ENCODE measurements at places on chromosomes 2 and 18.
A peak's percentile ranks its signal among the peaks of the same experiment; 100 is the strongest.

- DNase-seq: no peak
Measured at GRCh38 chr2:20205915-20206524, 18.9 kb downstream of the SDC1 start.

- no peak for DNase-seq
Measured at GRCh38 chr18:78713069-78713468, 266.5 kb upstream of the SALL3 start.

- no peak for DNase-seq
Measured at GRCh38 chr18:30086351-30086750, 956.2 kb downstream of the DSC3 start.

DNA sequence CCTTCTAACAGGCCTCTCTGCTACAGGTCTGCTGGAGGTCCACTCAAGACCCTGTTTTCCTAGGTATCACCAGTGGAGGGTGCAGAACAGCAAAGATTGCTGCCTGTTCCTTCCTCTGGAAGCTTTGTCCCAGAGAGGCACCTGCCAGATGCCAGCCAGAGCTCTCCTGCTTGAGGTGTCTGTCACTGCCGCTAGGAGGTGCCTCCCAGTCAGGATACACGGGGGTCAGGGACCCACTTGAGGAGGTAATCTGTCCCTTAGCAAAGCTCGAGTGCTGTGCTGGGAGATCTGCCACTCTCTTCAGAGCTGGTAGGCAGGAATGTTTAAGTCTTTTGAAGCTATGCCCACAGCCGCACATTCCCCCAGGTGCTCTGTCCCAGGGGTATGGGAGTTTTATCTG lies 140.6 kb downstream of the BAZ2B start:
- no peak for DNase-seq

GRCh38 chr2:14903709-14904374 lies 271.3 kb downstream of the LRATD1 start:
- peak; percentile 83 for DNase-seq

GRCh38 chr2:207308519-207309224 lies 142.9 kb upstream of the KLF7 start:
- DNase-seq: no peak

DNA sequence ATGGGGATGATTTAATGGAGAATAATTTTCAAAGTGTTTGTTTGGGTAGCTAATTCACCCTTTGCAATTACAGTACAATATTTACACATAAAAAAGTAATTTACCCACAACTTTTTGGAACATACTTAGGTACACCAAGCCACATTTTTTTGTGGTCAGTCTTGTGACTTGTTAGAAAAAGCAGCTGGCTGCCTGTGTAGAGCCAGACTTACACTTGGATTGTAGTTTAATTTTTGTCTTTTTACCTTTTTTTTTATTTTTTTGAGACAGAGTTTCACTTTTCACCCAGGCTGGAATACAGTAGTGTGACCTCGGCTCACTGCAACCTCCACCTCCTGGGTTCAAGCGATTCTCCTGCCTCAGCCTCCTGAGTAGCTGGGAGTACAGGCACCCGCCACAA lies 45.4 kb downstream of the RALBP1 start:
- DNase-seq: no peak

DNA sequence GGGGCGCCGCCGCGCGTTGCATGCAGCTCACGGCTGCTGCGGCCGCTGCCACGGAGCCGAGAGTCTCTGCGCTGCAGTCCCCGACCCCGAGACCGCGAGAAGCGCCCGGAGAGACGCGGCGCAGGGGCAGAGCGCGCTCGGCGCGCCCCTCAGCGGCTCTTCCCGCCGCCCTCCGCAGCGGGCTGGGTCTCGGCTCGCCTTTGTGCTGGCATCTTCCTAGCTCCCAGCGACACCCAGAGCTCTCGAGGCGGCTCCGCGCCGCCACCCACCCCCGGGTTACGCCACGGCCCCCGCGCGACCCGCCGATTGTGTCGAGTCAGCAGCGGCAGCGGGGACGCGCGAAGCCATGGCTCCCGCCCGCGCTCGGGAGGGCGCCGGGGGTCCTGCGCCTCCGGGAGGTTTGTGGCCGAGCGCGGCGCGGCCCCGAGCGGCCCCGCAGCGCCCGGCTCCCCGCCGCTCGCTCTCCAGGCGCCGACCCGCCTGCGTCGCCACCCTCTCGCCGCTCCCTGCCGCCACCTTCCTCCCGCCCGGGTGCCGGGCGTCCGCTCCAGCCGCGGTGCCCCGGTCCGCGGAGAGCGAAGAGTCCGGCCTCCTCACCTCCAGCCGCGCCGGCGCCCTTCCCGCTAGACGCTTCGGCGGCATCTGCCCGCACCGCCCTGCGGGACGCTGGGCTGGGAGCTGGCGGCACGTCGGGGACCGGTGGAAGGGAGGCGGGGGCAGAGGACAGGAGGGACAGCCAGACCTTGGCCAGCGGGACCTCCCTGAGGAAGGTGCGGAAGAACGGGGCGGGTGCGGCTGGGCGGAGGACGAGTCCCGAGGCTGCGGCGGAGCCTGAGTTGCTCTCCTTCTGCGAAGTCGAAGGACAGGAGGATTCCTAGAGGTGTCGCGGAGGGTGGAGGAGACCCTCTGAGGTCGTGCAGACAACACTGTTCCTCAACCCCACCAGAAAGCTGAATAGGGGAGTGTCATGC lies 46.3 kb upstream of the CCDC150 start:
- DNase-seq: peak; percentile 68

DNA sequence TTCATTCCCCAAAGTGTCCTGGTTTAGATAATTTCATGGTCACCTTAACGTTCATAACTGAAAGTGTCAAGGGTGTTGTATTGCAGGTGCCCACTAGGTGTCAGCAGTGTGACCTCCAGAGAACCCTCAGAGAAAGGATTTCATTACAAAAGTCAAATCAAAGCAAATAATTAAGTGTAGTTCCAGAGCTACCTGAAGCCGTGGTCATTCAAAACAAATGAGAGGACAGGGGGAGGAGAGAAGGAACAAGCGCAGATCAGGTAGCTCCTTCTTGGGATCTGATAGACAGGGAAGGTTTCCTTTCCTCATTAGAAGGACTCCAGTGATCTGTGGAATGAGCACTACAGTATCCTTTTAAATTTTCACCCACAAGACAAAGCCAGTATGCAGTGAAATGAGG lies at the start of gene SLC9A4:
Gene SLC9A4, plus strand, starts transcription at position 207 of the 400 bp plus-strand sequence. CDS start 534 bp downstream, outside the sequence.
- peak; percentile 30 for DNase-seq

DNA sequence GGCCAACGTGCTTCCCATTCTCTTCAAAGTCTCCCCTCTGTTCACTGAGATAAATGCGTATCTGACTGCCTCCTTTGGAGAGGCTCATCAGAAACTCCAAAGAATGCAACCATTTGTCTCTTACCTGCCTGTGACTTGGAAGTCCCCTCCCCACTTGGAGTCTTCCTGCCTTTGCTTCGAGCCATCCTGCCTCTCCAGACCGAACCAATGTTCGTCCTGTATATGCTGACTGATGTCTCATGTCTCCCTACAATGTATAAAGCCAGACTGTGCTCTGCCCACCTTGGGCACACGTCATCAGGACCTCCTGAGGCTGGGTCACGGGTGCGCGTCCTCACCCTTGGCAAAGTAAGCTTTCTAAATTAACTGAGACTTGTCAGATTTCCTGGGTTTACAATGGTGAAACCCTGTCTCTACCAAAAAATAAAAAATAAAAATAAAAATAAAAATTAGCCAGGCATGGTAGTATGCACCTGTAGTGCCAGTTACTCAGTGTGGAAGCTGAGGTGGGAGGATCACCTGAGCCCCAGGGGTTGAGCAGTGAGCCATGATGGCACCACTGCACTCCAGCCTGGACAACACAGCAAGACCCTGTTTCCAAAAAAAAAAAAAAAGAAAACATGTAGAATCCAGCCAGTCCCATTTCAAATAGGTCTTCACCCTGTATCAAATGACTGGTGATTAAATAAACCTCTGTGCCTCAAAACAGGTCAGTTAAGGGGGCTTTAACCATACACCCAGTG lies 29.0 kb downstream of the HDLBP start:
- DNase-seq: no peak

DNA sequence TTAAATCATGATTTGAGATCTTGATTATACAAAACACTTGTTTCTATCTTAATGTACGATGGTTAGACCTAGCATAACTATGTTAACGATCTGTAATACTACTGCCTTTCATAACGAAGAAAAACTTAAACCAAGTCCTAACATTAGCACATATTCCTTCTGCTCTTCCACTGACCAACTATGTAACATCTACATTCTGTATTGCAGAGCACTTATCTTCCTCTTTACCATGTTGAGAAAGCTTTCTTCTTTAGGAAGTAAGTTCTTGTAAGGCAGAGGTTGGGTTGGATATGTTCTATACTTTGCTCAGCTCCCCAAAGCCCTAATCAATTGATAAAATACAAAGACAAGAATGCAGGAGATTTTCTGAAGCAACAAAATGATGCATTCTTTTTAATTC lies 7.9 kb upstream of the ZNF407 start:
- DNase-seq: no peak

DNA sequence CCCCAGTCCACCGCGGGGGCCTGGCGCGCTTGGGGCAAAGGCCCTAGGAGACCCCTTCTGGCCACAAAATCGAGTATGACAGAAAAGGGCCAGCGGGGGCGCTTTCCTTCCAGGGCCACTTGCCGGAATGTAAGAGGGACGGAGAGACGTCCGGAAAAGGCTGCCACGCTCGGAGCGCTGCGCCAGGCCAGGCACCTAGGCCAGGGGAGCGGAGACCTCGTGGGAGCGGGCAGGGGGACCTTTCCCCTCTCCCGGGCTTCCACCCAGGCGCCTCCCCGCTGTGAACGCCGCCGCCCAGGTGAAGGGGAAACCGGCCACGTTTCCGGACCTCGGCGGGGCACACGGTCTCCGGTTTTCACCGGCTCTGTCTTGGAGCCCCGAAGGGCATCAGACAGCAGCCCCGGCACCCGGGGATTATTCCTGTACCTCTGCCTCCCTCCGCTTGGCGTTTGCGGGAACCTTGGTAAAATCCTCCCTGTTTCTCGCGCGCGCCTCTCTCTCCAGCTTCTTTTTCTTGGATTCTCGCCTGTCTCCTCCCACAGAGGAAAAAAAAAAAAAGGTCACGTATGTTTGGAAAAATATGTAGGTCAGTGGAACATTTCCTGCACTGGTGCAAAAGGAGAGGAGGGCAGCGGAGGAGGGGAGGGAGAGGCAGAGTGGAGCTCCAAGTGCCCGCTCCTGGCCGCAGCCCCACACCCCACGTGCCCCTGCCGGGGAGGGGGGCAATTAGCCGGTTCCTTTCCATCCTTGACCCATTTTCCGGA lies 1.2 kb upstream of the NPAS2 start:
- peak; percentile 22 for DNase-seq

DNA sequence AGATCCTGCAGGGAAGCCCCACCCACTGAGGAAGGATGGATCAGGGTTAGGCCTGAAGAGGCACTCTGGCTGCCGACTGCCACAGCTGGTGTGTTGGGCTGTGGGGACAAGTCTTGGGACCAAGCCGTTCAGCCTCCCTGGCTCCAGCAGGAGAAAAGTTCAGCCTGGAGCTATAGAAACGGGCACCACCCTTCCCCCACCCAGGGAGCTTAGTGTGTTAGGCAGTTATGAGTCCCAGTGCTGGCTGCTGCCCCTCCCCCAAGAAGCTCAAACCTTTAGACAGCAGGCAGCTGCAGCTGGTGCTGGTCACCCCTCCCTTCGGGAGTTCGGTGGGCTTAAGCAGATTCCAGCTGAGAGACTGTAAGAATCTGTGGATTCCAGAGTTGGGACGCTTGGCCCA lies 447.1 kb upstream of the HS6ST1 start:
- no peak for DNase-seq

GRCh38 chr2:130338793-130339345 lies 3.8 kb upstream of the IMP4 start:
- no peak for DNase-seq

DNA sequence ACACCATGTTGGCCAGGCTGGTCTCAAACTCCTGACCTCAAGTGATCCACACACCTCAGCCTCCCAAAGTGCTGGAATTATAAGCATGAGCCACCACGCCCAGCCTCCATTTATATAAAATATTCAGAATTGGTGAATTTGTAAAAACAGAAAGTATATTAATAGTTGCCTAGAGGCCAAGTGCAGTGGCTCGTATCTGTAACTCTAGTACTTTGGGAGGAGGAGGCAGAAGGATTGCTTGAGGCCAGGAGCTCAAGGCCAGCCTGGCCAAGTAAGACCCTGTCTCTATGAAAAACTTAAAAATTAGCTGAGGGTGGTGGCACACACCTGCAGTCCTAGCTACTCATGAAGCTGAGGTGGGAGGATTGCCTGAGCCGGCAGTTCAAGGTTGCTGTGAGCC lies 89.6 kb downstream of the SLC25A12 start:
- DNase-seq: no peak

DNA sequence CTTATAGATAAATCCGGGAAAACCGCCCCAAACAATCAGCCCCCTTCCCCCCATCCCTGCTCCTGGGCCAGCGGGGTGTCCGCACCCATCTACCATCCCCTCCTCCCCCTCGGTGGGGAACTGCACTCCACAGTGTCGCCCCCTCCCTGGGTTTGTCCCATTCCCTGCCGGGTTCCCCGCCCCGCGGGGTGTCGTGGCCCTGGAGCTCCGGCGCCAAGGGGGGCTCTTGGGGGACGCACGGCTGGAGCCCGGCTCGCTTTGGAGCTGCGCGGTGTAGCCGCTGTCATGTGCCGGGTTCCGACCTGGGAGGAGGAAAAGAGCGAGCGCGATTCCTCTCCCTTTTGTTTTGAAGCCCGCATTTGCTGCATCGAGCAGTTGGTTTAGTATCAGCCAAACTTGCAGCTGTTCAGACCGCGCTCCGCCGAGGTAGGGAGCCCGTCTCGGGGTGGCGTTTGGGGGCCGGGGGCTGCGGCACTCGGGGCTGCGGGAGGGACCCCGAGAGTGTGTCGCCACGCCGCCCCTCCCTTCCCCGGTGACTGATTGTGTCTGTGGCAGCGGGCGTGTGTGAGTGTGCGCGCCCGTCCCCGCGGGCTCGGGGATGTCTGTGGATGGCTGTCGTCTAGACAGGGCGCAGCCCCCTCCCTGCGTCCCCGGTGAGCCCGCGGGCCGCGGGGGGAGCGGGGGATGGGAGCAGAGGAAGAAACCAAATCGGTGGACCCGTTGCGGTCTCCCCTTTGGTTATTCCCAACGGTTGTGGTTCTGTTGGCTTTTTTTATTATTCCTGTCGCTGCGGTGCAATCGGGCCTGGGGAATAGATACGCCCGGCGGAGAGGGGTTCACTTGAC lies 797 bp downstream of the CTIF start:
- peak; percentile 46 for DNase-seq

DNA sequence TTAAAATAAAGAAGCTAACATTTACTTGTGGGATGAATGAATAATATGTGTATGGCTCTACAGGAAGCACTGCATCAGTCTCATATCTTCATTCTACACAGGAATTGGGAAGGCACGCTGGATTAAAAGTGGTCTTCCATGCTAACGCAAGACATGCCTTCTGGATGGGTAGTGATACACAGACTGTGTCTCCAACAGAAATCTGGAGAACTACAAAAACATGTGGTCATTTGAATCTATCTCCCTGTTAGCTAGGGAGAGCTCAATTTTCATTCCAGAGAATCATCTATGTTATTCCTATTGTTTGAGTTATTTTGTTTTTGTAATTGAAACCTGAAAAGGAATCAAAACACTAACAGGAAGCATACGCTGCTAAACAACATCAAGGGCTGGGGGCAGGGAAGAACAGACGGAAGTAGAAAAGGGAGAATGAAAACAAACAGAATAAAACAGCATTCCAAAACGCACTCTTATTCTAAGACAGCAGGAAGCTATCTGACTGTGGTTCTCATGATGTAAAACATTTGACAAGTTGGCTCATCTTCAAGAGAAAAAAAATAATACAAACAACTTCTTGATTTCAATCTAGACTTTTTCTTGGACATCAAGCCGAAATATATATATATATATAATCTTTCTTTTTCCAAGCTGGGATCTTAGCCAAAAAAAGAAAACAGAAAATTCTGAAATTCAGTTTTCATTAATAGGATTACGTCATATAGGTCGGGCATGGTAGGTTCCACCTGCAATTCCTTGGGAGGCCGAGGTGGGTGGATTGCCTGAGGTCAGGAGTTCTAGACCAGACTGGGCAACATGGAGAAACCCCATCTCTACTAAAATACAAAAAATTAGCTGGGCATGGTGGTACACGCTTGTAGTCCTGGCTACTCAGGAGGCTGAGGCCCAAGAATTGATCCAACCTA lies 31.5 kb upstream of the ASNSD1 start:
- DNase-seq: no peak
